DMS79 treated with DMSO at 0.1 percent for 48 hours (cell line): ENCODE measurements at places on chromosomes 1 and 21.

GRCh38 chr21:33760641-33761440 lies 118.5 kb downstream of the ITSN1 start:
- no peak for DNase-seq

DNA sequence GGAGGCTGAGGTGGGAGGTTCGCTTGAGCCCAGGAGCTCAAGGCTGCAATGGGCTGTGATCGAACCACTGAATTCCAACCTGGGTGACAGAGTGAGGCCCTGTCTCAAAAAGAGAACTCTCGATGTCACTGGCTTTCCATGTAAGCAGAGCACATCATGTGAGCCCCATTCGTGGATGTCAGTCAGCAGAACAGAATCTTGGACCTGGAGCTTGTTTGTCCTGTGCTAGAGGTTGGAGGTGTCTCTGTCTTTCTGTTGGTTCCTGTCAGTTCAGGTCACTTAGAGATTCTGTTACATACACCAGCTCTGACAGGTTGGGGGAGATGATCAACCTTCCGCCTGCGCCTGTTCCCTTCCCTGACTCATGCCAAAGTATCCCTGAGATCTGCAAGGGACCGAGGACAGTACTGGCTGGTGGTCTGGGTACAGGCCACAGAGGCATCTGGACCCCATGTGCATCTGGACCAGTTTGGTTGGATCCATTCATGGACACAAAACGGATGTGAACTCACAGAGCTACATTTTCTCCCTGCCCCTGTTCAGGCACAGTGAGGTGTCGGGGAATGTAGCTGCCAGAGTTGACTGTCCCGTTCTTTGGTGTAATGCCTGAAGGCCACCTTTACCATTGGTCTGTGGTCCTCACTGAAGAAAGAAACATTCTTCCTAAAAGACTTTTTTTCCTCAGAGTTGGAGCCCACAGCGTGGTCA lies 10.0 kb downstream of the ARF1 start:
- no peak for DNase-seq

GRCh38 chr1:116127123-116127847 lies 16.1 kb downstream of the MAB21L3 start:
- no peak for DNase-seq

GRCh38 chr1:228050571-228051231 lies 31.8 kb upstream of the ARF1 start:
- DNase-seq, result no peak

- DNase-seq, result peak; percentile 86
Observed at GRCh38 chr1:225817611-225818061, 7.7 kb downstream of the EPHX1 start.

GRCh38 chr1:23057301-23057700 lies 38.0 kb downstream of the KDM1A start:
- no peak for DNase-seq

DNA sequence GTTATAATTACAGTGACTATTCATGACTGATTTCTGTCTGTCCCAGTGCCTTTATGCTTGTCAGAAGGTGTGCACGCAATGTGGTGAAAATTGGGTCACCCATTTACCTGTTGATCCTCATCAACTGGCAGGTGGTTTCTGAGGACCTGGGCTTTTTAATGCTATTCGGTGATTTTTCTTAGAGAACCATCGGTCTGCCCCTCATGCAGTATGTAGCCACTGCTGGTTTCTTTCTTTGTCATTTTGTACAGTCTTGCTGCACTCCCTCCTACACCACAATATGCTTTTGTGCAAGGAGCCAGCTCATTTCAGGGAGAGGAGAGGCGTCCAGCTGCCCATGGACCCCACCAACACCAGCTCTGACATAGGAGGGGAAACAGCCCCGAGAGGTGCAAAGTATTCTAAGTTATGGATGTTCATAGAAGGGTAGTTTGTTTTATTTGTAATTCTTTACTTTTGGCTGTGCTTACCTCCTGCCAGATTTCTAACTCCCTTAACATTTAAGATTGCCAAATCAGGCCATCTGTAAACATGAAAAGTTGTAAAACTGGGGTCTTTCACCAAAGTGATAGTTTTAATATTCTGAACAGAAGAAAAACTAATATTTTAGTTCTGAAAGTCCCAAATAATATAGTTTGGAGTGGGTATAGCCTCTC lies 325.3 kb downstream of the PTBP2 start:
- DNase-seq, result no peak

GRCh38 chr1:24198766-24199165 lies 11.7 kb upstream of the IFNLR1 start:
- no peak for DNase-seq
